ENCODE measurements at places on chromosomes 1 and 21.

DNA sequence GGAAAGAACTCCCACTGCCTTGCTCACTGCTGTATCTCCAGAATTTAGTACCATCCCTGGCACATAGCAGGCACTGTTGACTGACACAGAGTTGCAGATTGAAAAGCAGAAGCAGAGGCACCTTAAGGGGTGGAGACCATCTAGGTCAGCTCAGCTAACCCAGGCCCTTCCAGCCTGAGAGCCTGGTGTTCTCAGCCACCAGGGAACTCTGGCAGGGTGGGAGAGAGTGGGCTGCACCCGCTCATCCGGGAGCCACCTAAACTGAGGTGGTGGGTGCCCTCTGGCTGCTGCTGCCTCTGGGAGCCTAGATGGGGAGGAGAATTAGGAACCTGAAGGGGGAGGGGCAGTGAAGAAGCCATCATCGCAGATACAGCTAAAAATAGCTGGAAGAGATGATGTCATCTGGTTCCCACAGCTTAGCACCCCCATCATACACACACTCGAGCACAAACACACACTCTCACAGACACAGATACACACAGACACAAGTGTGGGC, 1.5 kb upstream of the TSPAN1 start:
- no peak for DNase-seq

- no peak for DNase-seq
Measured at GRCh38 chr1:107618539-107618938, 346.4 kb downstream of the VAV3 start.

DNA sequence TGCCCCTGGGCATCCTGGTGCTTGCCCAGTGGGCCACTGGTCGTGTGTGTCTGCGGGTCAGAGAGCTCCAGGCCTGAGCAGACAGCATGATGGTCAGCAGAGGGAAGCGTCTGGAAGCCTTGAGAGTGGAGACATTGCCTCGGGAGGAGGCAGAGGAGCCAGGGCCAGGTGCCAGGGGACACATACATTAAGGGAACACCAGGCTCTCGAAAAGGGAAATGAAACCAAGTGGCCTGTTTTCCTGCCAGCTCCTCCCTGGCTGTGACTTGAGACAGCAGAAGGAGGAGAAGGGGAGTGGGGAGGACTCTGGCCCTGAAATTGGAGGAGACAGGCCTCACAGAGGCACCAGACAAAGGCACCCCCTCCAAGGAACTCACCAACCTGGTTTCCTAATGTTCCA, 62.4 kb upstream of the LRP8 start:
- peak; percentile 75 for DNase-seq

DNA sequence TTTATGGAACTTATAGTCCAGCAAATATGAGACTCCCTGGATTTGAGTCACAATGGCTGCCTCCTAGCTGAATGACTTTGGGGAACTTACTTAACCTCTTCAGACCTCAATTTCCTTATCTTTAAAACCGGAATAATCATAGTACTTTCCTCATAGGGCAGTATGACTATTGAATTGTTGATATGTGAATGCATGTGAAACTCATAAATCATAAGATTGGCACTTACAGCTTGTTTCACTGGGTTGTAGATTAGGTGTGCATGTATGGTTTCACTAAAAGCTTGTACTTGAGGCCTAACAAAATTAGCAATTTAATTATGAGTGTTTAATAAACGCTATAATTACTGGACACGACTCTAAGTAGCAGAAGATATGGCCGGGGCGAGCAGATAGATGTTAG, 72.5 kb downstream of the ST6GALNAC5 start:
- DNase-seq = peak; percentile 22

- peak; percentile 38 for DNase-seq
Measured at GRCh38 chr1:54499360-54500106, 48.5 kb upstream of the ACOT11 start.

DNA sequence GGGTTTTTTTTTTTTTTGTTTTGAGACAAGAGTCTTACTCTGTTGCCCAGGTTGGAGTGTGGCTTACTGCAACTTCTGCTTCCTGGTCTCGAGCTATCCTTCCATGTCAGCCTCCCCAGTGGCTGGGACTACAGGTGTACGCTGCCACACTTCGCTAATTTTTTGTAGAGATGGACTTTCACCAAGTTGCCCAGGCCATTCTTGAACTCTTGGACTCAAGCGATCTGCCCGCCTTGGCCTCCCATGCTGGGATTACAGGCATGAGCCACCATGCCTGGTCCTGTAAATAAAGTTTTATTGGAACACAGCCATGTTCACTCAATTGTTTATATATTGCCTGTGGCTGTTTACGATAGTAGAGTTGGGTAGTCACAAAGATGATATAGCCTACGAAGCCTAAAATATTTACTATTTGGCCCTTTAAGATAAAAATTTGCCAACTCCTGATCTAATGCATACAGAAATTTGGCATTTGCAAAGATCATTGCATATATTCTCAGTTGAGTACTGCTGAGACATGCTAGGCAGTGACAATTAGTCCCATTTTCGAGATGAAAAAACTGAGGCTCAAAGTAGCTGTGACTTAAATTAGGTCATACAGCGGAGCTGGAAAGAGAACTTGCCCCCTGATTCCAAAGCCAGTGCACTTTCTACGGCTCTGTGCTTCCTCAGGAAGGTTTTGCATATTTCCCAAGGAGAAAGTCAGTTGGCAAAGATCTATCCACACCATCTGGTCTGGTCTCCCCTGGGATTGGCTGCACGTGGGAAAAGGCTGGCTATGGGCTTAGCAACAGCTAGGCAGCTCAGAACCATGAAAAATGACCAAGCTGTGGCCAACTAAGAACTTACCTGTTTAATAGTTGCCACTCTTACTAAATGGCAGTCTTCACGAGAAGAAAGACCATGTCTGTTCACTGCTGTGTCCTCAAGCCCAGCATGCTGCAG, 19.4 kb downstream of the MECR start:
- no peak for DNase-seq

DNA sequence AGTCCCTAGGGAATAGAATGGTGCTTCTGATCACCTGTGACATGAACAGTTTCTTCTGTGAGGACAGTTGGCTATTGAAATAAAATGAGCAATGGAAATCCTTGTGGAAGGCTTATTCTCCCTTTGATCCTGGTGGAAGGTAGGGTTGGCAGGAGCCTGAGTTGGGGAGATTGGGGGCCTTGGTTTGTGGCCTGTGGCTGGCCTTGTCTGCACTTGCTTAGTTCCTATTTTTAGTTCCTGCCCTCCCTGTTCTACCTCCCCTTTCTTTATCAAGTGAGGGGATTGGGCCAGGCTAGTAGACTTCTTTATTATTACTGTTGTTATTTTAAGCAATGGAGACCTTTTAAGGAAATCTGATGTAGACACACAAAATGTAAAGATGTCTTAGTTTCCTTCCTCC, 8.2 kb downstream of the DMRTB1 start:
- no peak for DNase-seq

DNA sequence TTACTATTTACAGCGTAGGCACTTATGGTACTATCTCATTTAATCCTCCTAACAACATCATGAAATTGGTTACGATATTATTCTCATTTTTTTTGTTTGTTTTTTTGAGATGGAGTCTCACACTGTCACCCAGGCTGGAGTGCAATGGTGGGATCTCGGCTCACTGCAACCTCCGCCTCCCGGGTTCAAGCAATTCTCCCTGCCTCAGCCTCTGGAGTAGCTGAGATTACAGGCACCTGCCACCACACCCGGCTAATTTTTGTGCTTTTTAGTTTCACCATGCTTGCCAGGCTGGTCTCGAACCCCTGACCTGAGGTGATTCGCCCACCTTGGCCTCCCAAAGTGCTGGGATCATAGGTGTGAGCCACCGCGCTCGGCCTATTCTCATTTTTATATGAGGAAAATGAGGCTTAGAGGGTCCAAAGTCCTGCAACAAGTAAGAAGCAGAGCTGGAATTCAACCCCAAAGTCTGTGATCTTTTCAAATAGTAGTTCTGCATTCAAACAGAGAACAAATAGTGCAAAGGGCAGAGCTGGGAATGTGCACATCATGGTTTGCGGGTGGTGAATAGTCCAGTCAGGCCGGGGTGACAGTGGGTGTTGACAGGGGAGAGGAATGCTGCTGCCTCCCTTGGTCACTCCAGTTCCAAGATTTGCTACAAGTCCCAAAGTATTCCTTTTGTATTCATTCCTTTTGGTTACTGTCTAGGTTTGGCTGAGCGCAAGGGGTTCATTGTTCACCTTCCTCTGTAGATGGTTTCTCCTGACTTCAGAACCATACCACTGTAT, 4.6 kb downstream of the PRUNE1 start:
- DNase-seq = no peak

- DNase-seq = no peak
Measured at GRCh38 chr21:34046917-34047316, 26.5 kb upstream of the MRPS6 start.

DNA sequence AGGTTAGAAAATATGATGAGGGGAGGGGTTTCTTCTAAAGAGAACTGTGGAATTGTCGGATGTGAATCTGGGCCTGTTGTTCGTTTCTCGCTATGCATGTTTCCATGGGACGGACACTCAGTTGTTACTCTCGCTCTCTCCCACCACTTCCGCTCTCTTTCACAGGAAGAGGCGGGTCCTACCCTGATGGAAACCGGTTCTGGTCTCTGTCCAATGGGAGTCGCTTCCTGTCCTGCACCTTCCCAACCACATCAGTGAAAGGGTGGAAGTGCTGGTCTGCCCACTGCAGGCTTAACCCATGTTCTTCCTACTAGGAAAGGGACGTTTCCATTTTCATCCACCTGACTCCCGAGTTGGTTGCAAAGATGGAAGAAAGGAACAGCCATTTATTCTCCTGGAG, 119.4 kb downstream of the KCNJ15 start:
- no peak for DNase-seq

DNA sequence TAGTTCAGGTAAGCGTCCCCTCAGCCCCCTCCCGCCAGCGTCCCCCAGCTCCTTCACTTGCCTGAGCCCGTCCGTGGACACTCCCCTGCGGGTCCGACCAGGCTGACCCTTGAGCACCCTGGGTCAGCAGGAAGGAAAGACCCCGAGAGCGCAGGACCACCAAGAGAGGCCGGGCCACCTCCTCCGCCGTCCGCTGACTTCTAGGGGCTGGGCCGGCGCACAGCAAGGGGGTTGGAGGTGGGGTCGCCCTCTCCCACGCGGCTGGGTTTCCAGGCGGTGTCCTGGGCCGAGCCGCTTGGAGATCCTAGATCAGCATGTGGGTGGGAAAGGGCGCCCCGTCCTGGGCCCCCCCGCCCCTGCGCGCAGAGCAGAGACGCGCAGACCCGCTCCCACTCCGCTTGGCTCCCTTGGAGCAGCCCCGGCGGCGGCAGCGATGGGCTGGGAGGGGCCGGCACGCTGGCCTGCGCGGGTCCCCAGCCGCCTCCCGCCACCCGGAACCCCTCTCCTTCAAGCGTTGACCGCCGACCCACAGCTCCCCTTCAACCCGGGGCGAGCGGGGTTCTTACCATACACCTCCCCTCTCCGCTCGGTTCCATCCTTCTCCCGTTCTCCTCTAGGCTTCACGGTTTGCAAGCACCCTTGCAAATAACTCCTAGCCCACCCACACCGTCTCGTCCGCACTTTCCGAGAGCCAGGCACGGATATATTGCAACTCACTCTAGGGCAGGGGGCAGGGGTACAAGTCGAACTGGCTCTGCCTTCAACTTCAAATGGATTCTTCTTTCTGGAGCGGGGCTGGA, 7.5 kb downstream of the KNCN start:
- no peak for DNase-seq

DNA sequence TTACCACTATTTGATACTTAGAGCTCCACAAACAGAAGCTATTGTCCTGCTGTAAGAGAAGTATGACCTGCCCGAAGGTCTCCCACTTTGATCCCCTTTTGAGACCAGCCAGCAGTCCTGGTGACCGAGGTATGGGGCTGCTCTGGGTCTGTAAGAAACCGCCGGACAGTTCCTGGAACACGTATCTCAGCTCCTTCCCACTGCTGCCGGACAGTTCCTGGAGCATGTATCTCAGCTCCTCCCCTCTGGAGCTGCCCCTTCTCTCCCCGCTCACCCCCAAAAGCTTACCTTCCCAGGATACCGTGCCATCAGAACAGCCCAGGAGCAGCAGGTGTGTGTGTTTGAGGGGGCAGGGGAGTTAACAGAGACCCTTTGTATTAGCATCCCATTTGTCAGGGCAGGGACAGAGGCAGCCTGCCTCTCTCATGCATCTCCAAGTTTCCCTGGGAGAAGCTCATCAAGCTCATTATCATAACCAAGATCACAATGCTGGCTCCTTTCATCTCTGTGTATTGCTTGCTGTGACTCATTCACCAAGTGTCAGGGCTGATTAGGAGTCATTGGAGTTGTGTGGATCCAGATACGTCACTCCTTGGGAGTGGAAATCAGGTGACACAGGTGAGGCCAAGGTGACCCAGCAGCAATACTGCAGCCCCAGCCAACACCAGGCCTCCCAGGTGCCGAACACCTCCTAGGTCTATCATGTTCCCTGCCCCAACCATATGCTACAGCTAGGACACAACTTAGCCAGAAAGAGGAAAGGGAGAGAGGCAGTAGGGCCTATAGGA, 25.3 kb downstream of the OPTC start:
- DNase-seq = no peak

DNA sequence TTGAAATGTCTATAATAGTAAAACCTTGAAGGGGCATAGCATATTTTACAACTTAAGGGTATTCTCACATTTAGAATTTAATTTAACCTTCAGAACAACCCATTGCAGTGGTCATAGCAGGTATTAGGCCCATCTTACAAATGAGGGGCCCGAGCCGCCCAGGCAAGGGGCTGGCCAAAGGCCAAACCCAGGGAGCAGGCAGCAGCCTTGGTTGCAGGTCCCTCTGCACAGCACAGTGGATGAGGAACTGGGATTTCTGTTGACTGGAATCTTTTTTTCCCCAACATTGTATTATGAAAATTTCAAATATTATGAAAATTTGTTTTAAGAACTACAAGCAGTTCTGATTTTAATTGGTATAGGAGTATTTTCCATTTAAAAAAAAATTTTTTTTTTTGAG, 33.2 kb downstream of the CCSAP start:
- DNase-seq = no peak

DNA sequence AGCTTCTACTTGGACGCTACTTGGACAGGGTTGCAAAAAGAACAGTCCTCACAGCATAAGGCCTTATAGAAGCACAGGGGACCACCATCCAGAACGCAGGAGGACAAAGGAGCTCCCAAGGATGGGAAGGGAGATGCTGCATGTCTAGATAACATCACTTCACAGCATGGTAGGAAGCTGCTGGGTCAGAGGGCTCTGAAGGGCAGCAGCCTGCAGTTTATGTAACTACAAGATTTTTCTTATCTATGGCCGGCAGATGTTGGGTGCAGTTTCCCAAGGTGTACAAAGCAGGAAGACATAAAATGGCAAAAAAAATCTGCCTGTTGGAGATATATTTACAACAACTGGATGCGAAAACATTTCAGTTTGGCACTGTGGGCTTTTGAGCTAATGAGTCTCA, 45.3 kb upstream of the SLC5A9 start:
- DNase-seq = no peak
